ENCODE measurements at places on chromosomes 1 and 21.

DNA sequence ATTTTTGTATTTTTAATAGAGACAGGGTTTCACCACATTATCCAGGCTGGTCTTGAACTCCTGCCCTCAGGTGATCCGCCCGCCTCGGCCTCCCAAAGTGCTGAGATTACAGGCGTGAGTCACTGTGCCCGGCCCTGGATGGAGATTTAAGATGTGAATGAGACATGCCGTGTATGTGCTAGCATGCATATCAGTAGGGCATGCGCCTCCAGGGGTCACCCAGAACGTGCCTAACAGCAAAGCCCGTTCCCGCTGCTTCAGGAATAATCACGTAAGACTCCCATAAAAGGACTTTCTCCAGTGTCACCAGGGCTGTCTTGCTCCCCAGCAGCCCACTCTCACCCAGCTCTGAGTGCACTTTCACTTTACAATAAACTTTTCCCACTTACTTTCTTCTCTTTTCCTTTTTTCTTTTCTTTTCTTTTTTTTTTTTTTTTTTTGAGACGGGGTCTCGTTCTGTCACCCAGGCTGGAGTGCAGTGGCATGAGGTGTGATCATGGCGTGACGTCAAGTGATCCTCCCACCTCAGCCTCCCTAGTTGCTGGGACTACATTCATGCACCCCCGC, 46.9 kb upstream of the DISP3 start:
- DNase-seq, result no peak

GRCh38 chr21:15870819-15871218, 141.0 kb downstream of the USP25 start:
- DNase-seq, result no peak

GRCh38 chr1:2072109-2072806, 22.0 kb downstream of the PRKCZ start:
- DNase-seq, result no peak

GRCh38 chr1:223142795-223143536, at the start of gene TLR5:
Gene TLR5 (minus strand): TSS chr1:223143248. CDS start chr1:223113031, 30,217 bp downstream.
- DNase-seq, result peak; percentile 58

DNA sequence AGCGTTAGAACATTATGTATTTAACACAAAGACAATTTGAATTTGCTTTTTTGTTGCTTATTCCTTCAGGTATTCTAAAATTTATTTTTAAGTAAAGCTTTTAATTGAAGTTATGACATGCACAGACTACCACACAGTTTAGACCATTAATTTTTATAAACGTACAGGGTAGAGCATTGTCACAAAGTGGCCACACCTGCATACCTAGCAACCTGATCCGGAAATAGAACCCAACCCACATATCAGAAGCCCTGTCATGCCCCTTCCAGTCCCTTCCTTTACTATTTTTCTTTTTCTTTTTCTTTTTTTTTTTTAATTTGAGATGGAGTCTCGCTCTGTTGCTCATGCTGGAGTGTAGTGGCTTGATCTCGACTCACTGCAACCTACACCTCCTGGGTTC, 16.8 kb downstream of the CXADR start:
- DNase-seq, result no peak

DNA sequence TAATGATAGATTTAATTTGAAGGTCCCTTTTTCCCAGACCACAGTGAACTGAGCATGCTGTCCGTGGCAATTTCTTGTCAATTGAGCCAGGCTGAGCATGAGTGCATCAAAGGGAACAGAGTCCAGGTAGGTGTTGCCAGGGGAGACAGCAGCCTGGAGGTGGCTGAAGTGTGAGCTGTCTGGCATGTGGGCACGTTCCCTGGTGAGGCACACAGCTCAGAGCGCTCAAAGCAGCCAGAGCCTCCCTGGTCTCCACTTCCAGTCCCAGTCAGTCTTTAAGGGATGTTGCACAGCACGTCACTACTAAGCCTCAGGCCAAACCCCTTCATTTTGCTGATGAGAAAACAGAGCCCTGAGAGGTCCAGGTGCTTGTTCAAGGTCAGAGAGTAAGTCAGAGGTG, 251.4 kb downstream of the MATN1 start:
- DNase-seq, result no peak

DNA sequence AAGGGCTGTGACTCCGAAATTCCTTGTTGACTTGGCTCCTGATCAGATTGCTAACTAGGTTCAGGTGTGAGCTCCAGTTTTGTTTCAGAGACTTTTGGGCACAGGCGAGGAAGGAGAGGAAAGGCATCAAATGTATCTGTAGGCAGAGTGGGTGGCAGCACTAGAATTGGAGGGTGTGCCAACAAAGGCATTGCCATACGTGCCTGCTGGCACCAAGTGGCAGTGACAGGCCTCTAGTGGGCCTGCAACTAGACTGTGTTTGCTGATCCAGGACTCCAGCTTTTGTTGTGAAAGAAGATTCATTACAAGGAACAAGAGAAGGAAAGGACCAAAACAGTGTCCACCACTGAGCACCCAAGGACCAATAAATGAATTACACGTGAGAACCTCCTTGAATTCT, 79.5 kb downstream of the TM2D1 start:
- DNase-seq, result no peak

Data from DMS79 treated with DMSO at 0.1 percent for 48 hours (cell line).